ENCODE measurements at places on chromosomes 5 and 9.
A peak's percentile ranks its signal among the peaks of the same experiment; 100 is the strongest.

DNA sequence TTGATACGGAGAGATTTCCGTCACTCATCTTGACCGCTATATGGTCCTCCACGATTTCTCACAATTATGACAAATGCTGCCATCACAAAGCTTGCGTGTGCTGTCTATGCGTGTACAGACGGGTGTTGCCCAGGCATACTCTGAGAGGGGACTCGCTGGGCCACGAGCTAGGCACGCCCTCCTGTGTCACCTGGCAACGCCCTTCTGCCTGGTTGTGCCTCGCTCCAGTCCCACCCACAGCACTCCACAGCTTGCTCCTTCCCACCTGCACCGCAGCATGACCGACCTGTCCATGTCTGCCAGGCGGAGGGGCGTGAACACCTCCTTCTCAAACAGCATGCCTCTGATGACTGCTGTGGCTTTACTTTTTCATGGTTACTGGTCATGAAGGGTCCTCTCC, 55.6 kb downstream of the CAMSAP1 start:
- no peak for DNase-seq

DNA sequence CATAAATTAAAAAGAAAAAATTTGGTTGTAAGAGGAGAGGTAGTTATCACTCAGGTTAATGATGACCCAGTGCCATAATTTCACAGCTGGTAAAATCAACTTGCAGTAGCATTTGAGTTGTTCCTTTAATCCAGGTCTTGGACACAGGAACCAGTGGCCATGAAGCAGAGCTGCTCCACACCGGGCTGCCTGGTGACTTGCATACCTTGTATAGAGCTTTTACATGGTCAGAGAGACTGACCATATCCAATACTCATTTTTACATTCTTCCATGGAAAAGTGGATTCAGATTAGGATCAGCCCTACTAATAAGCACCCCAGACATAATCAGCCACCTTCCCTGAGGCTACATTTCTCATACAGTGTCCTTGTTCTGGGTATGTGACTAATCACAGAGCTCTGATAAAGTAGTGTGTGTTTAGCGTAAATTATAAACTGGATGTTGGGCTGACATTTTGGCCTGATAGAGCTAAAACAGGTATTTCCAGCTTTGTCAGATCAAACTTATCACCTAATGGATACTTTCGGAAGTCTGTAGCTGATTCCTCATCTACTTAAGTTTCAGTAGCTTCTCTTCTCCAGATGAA, 77.0 kb upstream of the ZSWIM6 start:
- no peak for DNase-seq

DNA sequence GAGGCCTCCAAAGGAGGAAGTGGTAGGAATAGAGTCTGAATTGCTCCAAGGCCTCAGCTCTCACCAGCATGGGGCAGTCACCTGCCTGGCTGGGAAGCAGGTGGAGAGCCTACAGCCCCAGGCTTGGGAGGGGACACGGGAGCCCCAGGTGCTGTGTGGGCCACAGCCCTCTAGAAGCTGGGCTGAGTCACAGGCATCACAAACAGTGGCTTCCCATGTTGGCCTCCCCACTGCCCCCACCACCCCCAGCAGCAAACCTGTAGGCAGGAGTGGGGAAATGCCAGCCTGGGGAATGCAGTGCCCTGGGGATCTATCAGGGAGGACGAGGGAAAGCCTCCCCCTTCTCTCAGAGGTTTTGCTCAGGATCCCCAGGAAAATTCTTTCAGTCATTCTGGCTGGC, 309.6 kb downstream of the SLIT3 start:
- no peak for DNase-seq

DNA sequence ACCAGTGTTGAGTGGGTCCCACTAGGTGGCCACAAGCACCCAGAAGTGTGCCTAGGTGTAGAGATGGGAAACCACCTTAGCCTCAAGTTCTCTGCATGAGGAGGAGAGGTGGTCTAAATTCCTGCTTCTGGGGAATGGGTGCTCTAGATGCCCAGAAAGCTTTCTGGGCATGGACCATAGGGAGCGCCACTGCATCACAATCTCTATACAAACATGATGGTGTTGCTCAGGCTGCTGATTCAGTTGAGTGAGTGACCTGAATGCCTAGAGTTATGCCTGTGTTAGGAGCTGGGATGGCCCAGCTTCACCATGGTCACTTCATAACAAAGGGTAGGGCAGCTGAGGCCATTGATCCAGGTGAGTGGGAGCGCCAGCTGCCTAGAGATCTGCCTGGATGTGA, 667.9 kb upstream of the ARRDC3 start:
- DNase-seq, result no peak

- no peak for DNase-seq
These were observed 13.6 kb downstream of the TIMD4 start for GRCh38 chr5:156949424-156949823.

DNA sequence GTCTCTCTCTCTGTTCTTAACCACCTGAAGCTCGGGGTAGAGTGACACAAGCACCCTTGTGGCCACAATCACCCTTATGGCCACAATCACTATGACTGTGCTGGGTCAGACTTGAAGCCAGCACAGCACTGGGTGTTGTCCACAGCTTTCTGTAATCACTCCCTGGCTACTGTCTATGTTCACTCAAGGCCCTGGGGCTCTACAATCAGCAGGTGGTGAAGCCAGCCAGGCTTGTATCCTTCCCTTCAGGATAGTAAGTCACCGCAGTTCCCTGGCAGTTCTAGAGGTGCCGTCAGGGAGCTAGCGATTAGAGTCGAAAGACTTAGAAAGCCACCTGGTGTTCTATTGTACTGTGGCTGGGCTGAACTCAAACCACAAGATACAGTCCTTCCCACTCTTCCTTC, 44.2 kb downstream of the GDA start:
- DNase-seq, result peak; percentile 6

DNA sequence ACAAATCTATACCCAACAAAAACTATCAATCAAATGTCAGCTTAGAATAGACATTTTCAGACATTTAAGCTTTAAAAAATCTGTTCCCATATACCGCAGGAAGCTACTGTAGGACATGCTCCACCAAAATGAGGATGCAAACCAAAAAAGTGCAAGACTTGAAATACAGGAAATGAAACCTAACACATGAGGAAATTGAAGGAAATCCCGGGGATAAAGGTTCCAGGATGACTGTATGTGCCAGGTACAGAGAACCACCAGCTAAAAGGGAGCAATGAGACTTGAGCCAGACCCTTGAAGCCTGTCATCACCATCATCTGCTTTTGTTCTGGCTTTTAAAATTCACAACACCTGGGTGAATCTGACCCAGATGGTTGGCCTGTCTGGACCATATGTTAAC, 21.4 kb downstream of the DIAPH1 start:
- DNase-seq, result no peak

- no peak for DNase-seq
These were observed 86.8 kb upstream of the TBC1D2 start for GRCh38 chr9:98342098-98342819.

GRCh38 chr5:136246122-136246521, 53.2 kb upstream of the SMIM32 start:
- no peak for DNase-seq

DNA sequence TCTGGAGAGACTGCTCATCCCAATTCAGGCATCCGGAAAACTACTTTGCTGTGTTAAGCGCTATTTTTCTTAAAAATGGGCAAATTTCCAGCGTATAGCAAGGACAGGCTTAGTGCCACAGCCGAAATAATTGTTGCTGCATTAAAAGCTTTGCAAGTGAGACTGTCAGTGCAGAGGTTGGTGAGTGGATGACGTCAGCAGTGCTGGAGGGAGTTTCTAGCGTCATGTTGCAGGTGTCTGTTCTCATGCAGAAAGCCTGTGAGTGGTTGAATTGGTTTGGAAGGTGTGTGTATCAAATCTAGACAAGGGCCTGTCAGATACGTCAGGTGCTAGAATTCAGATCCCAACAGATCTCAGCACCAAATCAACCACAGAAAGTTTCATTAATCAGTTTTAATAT, 204.4 kb downstream of the TRIO start:
- no peak for DNase-seq

GRCh38 chr9:130368631-130369103, 76.1 kb upstream of the ASS1 start:
- DNase-seq, result peak; percentile 44

DNA sequence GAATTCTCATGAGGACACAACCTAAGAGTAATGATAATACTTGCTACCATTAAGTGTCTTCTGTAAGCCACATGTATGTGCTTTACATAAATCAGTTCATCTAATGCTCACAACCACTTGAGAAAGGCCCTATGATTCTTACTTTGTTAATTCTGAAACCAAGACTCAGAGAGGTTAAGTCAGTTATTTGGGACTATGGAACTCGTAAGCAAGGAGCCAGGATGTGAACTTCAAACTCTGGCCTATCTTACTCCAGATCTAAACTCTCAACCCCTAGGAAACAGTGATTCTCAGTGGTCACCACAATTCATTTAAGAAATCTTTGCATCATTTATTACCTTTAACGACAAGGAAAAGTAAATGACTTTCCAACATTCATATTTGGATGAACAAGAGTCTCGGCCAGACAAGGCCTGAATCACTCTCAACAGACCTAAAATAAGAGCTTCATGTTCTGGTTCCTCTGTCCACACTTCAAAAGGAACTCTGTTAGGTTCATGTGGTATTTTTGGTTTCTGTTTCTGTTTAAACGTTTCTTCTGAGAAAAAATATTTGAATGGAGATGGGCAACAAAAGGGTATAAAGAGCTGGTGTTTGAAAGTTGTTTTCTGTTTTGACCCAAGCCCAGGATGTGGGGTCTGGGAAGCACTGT, 104.8 kb downstream of the LPAR1 start:
- DNase-seq, result no peak

DNA sequence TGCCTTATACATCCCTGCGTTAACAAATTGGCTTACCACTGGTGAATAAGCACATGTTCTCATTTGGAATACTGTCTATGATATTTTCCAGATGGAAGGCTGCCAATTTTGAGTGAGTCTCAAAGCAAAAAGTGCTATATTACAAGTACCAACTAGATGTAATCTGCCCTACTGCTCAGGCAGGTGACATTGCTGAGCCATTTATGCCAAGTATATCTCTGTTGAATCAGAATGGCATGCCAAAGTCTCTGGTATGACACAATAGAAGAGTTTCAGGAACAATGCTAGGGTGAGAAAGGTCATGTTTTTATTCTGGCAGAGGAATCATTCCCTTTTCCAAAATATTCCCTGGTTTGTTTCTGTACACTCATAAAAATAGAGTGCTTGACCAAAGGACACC, 356.5 kb downstream of the CDH9 start:
- DNase-seq, result no peak

DNA sequence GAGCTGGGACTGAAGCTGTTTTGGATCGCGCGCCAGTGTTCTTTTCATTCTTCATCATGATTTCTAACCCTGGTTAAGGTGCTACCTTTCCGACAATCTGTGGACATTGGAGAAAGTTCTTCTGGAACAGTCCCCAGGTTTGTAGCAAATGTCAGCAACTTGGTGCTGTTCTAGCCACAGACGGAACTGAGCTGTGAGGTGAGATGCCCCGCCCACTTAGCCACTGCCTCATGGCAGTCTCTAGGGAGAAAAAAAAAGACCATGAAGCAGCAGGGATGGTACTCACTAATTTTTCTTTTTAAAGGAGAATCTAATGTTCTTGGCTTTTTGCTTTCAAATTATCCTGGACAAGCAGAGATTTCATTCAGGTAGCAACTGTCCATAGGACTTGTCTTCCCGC, 72.1 kb upstream of the STK32A start:
- no peak for DNase-seq

DNA sequence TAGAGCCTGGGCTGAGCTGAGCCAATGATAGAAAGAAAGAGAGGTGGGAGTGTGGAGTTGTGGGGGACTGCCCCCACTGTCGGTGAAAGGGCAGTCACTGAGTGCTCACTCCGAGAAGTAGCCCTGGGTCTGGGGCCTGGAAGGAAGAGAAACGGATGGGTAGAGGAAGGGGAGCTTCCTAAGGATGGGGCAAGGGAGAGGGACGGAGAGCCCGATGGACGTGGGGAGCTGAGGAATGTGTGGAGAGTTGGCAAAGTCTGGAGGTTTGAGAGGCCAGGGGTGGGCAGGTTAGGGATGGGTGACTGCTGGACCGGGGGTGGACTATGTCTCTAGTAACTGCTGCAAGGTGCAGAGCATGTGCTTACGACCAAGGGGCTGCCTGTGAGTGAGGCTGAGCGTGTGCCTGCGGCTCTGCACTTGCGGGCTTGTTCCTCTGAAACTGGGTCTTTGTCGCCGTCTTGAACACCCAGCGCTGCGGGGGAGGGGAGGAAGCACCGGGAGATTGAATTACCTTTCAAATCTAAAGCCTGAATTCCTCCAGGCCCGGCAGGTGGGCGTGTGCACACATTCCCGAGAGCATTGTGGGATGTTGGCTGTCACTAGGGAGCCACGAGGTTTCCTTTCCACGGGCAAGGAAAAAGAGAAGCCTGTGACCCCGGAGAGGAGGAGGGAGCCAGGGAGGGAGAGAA, 76.4 kb upstream of the ARAP3 start:
- DNase-seq, result no peak

DNA sequence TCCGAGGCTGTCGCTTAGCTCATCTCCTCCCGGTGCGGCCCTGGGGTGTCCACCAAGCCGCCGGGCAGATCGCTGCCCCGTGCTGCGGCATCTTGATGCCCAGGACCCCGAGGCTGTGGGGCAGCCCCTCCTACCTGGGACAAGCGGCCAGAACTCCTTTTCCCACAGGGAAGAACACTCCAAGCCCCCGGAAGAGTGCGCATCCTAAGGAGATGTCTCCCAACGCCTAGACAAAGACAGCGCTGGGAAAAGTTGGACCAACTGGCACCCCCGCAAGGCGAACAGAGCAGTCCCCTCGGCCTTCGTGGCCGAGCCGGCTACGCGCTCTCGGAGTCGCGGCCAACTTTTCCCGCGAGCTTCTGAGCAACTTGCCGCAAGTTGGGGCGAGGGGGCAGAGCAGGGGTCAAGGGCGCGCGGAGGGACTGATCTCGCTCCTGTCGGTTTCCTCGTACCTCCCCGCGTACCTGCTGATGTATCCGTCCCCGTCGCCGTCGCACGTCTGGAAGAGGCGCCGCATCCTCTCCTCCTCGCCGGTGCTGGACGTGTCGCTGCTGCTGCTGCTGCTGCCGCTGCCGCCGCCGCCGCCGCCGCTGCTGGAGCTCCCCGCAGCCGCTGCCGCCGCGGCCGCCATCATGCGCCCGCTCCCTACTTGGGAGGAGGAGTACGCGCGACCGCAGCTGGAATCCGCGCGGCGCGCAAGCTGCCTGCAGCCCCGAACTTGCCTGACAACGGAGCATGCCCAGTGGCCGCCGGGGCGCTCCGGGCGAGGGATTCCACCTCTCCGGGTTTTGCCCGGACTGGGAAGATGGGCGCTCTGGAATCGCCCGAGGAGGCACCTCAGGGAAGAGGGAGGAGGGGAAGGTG, at the start of gene MCC:
Gene MCC, minus strand, starts transcription at position 673 of the 864 bp plus-strand sequence.
- DNase-seq, result no peak

DNA sequence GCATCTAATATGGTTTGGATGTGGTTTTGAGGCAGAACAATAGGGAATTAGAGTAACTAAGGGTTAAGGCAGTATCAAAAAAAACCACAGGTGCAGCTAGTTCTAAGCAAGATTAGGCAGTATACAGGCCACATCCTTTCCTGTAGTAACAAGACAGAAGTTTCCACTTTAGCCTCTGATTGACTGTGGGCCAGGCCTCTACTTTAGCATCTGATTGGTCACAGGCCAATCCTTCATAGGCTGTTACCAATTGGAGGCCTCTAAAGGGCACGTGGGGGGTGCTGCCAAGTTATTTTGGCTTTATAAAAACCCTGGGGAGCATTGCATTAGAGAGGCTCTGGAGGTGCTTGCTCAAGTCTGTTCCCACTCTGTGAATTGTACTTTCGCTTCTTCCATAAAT, 144.1 kb upstream of the ST8SIA4 start:
- DNase-seq, result peak; percentile 5

- no peak for DNase-seq
These were observed 2.8 kb upstream of the HMCN2 start for GRCh38 chr9:130262771-130263170.

- DNase-seq, result no peak
These were observed 4.1 kb downstream of the DNAJB5 start for GRCh38 chr9:34993502-34994259.

All from hematopoietic multipotent progenitor cell treated with erythropoietin and hydrocortisone succinate and interleukin-3 and kit ligand, for 8 days (in vitro differentiated cells).